GM10248 (cell line): ENCODE measurements at places on chromosomes 3 and 15.

- no peak for DNase-seq
Measured at GRCh38 chr15:53247041-53247708, 457.0 kb upstream of the ONECUT1 start.

DNA sequence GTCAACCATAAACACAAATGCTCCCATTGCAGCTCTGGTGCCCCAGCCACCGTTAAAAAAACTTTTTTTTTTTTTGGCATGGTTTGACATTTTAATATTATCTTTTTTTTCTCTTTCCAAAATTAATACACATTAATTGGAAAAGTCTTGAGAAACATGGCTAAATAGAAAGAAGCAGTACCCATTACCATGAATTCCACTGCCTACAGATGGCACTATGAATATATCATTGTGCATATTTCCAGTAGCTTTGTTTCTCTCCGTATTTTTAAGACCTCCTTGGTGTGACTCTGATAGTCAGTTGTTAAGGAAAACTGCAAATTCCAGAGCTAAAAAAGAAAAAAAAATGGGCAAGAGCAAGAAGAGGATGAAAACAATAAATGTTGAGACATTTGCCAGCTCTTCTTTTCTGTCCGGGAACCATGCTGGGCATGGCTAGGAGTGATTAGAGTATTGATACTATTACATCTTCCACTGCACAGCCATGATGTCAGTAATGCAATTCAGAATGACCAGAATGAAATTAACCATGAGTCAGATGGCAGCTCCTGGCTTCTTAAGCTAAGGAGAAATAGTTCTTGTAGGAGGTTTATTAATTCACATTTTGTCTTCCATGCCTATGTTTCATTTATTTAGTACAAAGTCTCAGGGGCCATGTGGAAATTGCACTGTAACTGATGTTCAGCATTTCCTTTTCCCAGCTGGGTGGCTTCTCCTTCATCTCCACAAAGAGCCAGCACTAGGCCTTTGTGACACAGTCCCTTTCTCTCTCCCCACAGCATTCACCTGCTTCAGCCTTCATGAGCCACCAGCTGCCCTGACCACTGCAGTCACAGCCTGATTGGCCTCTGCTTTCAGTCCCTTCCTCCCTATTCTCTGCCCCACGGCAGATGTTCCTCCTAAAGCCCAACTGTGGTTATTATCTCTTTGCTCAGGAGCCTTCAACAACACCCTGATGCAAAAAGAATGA, 31.8 kb downstream of the SLC7A14 start:
- no peak for DNase-seq

DNA sequence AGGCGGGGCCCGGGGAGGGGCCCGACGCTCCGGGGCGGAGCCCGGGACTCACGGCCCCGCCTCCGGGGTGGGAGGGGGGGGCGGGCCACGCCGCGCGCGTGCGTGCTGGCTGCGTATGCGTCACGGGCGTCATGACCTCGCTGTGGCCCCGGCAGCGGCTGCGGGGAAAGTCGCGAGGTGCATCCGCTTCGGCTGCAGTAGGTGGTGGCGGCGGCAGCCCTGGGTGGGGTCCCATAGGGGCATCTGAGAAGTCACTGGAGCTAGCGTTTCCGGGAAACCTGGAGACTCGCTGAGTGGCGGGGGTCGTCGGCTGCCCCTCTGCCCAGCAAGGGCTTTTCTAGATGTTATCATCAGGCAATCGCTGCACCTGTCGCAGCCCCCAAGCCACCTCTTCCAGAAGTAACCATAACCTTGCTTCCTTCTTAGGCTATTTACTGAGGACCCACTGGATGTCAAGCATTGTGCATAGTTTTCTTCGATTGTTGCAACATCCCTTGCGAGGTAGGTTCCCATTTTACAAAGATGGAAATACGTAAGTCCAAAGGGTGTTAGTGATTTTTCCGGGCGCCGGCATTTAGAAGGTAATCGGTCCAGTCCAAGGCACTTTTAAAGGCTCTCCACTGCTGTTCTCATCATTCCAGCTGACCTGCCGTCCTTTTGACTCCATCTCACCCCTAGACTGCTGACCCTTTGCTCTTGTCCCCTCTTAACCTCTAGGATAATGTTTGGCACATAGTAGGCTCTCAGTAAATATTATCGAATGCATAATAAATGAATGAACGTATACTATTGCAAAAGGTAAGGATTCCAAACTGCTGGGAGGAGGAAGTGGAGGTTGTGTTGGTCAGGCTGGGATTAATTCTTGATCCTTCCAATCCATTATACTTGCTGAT, at the start of gene GDPGP1:
Gene GDPGP1 (plus strand): TSS at position 114 of the 893 bp plus-strand sequence. CDS start 6,700 bp downstream, outside the sequence.
- DNase-seq: no peak

DNA sequence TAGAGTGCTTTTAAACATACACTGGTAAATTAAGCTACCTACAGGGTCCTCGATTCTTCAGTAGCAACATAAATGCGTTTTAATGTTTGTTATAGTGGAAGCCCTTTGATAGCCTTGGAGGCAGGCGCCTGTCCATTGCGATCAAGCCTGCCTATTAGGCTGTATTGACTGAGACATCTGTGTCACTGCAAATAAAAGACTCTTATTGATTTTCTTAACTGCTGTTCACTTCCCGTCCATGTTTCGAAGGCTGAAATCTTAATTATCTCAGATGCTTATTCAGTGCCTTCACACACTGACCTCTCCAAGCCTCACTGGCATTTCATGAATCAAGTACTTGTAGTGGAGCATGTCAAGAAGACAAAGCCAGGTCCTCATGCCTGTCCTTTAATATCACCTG, 51.1 kb downstream of the MAP2K5 start:
- no peak for DNase-seq

- DNase-seq: no peak
Measured at GRCh38 chr3:24387000-24387399, 107.7 kb downstream of the THRB start.

- no peak for DNase-seq
Measured at GRCh38 chr15:76871930-76872329, 33.2 kb downstream of the SCAPER start.

DNA sequence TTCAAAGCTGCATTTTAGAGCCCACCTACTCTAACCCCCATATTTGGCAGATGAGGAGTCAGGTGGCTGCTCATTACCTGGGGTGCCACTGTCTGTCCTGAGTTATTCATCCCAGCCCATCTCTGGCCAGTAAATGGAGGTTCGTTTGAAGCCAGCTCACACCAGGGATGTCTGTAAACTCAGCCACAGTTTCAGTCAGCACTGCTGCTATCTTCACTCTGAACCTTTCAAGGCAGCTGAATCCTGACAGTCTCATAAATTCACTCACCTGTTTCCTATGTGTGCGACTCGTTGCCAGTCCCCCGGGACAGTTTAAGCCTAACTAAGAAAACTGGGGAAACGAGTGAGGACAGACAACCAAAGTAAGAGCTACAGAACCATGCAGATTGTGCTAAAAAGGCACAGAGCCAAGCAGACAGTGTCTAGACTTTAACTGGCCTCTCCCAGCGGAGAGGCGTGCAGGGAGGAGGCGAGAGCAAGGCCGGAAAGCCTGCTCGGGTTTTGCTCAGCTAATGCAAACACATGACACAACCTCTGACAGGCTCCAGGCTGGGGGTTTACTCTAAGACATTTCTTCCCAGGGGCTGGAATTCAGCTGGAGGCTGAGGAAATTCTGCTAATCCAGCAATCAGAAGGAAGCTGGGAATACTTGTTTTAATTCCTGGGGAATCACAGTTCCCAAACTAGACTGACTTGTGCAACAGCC, 12.0 kb downstream of the FSTL1 start:
- DNase-seq: no peak

DNA sequence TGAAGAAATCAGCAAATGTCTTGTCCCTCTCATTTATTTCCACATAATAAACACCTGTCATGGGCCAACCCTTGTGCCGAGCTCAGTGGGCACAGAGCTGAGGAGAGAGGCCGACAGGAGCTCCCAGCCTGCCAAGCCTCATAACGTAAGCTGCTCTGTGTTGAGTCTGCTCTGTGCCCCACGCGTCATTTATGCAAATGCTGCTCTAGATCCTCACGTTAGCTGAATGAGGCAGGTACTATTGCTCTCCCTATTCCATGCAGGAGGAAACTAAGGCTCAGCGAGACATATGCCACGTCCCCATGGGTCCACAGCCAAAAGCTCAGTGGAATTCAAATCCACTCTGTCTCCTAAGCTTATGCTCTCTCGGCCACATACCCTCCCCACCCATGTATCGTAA, 41.5 kb downstream of the EFCAB12 start:
- DNase-seq: no peak

GRCh38 chr3:60758171-60758570, 493.1 kb downstream of the FHIT start:
- no peak for DNase-seq

GRCh38 chr3:9041626-9042025, 78.4 kb upstream of the RAD18 start:
- DNase-seq: no peak

- no peak for DNase-seq
Measured at GRCh38 chr15:43552986-43553385, 35.6 kb downstream of the MAP1A start.

DNA sequence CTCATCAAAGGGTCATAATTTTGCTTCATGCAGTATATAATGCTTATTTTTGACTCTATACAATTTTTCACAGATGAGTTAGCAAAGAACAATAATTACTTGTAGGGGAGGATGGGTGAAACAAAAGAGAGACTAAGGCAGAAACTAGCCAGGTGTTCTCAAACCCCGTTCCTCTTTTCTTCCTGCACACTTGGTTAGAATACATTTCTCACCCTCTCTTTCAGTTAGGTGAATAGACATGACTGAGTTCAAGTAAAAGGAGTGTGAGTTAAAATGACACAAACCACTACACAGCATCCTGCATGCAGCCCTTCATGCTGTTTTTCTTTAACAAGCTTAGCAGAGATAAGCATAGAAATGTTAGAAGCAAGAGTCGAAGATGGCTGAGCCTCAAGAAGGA, 922.2 kb downstream of the TBL1XR1 start:
- DNase-seq: no peak

- DNase-seq: peak; percentile 91
Measured at GRCh38 chr3:184154885-184155643, at the start of gene DVL3. TSS of gene DVL3 (plus strand) at chr3:184155377. CDS start at chr3:184155636, 259 bp downstream.

GRCh38 chr3:11037241-11037873, 44.8 kb downstream of the SLC6A1 start:
- no peak for DNase-seq

GRCh38 chr3:67335813-67336212, 318.6 kb downstream of the SUCLG2 start:
- DNase-seq: no peak

GRCh38 chr15:66800584-66801235, 98.7 kb downstream of the SMAD6 start:
- DNase-seq: no peak

GRCh38 chr15:70044168-70044567, 53.5 kb downstream of the TLE3 start:
- DNase-seq: no peak

GRCh38 chr3:130971208-130971607, 55.4 kb downstream of the ASTE1 start:
- no peak for DNase-seq

DNA sequence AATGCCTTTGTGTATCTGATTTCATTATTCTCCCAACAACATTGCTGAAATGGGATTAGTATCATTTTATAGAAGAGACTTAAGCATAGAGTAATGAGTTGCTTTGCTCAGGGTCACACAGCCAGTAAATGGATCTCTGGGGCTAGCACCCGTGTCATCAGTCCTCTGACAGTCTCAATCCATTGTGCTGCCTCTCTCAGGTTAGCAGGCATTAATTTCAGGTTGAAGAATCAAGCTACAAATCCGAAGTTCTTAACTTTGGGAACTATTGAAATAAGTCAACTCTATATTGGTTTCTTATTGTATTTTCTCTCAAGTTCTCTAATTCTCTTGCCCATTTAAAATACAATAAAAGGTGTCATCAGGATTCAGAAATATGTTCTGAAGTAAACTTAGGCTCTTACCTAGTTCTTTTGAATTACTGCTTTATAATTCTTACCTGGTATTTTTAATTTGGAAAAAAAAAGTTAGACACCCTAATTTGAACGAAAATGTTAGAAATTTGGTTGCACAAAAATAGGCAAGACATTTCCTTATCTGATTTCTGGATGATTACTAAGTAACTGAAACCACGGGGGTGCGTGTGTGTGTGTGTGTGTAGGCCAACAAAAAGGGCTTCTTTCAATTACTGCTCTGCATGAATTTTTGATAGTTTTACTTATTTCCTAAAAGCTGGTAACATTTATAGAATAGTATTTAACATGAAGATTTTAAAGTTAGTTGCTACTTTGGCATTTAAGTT, 189.8 kb downstream of the MBNL1 start:
- DNase-seq: no peak

DNA sequence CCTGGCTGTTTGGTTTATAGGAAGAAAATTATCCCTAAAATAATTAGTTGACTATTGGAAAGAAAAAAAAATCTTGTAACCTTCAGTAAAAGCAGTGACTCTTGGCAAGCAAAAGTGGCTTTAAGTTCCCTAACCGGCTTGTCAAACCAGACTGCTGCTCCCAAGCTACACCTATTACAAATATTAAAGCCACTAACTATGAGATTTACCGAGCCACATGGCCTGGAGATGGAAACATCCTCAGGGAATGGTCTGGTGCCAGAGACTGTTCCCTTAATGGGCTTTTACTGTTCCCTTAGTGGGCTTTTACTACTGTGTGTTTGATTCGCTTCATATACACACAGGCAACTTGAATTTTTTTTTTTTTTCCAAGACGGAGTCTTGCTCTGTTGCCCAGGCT, 35.9 kb upstream of the ZNF774 start:
- no peak for DNase-seq

DNA sequence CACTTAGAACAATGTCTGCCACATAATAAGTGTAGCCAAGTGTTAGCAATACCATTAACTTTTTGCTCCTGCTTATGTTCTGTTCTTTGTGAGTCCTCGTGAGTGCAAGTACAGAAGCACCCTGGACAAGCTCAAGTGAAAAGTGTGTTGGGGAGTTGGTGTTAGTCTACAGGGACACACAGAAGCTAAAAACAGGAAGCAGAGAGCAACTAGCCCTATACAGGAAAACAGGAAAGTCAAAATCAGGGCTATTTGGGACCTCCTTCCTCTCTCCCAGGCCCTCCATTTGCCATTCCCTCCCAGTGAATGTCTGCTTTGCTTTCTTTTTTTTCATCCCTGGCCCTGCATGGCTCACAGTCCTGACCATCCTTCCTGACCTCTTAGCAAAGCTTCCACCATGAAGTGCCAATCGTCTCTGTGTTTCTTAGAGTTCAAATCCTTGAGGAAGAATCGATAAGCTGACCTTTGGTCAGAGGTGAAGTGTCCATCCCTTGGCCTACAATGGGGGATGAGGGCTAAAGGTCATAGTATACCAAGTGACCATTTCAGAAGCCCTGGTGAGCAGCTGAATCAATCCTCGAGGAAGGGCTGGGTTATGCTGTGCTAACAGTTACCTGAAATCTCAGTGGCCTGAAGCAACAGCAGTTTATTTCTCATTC, 328.2 kb downstream of the SHQ1 start:
- no peak for DNase-seq

GRCh38 chr3:86481031-86481430, 509.9 kb downstream of the VGLL3 start:
- no peak for DNase-seq

DNA sequence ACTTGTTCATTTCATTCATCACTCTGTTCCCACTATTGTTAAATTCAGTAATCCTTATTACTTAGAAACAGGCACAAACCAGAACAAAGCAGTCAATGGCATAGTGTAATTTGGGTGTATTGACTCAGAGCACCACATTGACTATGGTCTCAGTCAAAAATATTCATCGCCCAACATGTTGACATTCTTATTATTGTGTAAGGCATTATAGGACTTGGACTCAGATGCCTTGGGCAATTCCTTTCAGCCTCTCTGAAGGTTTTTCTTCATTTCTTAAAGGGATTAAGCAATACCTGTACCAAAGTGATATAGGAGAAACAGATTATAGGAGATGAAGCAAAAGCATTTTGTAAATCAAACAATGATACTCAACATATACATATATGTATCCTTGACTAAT, 114.7 kb upstream of the BHLHE40 start:
- no peak for DNase-seq

GRCh38 chr3:139465636-139466035, 10.7 kb downstream of the RBP2 start:
- DNase-seq: no peak
